Cardiac fibroblast (primary cell): ENCODE measurements at places on chromosomes 2 and 18.

DNA sequence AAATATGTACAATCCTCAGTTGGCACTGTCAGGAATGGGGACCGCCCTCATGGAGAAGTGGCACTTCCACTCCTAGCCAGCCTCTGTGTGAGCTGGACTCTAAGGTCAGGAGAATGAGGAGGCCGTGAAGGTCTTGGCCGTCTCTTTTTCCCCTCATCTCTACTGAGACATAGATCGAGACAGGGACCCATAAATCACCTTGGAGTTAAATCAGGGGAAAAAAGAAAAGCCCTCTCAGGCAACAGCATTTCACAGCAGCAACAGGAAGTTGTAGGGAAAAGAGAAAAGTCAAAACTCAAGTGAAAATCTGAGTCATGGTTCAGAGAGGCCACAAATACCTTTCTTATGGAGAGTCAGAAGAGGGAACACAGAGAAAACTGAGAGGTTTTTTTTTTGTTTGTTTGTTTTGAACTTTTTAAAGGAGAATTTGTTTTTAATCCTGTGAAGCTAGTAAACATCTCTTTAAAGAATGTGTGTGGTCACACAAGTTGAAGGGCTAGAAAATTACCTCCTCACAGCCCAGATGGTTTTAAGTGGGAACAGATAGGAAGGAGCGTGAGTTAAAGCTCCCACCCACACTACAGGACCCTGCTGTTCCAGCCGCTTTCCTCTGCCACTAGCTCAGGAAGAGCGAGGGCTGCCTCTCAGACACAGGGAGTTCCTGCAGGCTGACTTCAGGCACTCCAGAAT, 30.6 kb upstream of the CYP1B1 start:
- peak; percentile 81 for DNase-seq

DNA sequence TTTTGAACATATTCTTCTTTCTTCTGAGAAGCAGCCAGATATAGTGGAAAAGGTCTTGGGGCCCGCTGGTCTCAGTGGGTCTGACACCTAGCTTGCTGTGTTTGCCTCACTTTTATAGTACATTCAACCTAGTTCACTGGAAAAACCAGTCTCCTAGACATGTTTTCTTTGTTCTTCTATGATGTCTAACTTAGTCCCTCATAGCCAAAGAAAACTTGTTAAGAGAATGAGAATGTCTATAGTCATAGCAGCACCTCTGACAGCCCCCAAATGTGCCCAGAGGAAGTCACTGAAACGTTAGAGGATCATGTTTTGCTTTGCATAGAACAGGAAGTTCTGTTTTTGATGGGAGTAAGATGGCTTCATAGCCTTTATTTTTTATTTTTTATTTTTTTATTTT, 40.3 kb downstream of the TNFRSF11A start:
- no peak for DNase-seq

DNA sequence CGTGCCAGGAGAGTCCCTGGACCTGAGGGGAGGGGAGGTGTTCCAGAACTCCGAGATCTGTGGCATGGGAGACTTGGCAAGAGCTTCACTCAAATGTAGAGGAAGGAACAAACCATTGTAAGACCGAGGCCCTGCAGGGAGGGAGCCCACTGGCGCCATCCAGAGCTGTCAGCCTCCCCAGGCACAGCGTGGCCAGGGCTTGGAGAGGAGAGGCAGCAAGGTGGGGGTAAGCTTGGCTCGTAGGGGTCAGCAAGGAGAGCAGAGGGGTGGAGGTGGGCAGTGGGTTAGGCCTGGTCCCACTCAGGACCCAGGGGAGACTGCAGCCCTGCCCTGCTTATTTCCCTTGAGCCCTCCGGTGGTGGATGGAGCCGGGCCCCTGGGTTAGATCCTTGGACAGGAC, 3.6 kb downstream of the TMEM177 start:
- DNase-seq, result no peak

DNA sequence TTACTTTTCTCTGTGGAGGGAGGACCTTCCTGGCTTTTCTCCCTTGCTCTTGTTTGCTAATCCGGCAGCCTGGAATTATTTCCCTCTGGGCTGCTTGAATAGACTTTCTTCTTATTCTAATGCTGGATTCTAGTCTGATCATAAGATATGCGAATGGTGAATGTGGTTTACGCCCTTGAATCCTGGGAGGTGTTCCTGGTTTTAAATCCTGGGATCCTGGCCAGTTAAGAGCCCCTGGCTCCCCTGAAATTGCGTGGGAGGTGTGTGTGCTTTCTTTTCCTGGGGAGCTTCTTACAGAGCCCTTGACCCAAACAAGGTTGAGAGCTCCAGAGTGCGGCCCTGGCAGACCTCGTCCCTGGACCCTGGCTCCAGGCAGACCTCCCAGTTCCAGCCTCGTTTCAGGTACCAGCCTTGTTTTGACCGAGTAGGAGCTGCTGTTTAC, 2.8 kb downstream of the SH3BP4 start:
- peak; percentile 58 for DNase-seq

DNA sequence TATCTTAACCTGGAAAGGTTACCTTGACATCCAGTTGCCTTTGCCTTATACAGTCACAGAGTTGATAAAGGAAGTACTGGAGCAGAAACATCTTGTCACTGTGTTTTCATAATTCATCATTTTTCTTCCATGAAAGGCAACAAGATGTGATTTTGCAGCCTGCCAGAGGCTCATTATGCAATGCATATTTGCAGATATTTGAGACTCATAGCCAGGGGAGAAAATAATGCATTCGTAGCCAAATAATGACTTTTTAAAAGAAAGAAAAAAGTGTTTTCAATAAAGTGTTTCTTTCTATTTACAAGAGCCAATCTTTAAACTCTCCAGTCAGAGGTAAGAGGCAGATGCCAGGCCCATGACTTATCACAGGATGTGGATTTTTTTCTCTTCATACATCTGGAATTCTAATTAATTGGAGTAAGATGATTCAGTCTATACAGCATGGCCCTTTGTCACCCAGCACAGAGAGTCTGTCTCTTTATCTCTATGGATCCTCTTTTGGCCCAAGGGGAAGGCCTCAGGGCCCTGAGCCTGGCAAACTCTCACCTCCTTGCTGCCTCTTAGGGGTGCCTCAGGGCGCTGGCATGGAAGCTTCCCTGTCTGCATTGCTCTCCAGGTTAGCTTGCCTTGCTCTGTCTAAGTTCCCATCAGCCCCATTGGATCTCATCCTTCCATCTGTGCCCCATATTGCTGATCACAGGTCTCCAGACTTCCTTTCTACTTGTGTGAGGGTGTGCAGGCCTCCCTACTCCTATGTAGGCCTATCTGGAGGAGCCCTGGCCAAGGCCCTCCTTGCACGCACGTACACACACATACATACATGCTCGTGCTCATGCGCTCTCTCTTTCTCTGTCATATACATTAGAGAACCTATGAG, 247.7 kb downstream of the TPGS2 start:
- DNase-seq, result peak; percentile 34

- DNase-seq, result peak; percentile 70
Observed at GRCh38 chr18:40159141-40160017, 1795.7 kb upstream of the PIK3C3 start.

GRCh38 chr18:58605027-58606020, 23.6 kb downstream of the ALPK2 start:
- DNase-seq, result peak; percentile 56

GRCh38 chr2:21333684-21334083, 209.9 kb downstream of the TDRD15 start:
- no peak for DNase-seq

DNA sequence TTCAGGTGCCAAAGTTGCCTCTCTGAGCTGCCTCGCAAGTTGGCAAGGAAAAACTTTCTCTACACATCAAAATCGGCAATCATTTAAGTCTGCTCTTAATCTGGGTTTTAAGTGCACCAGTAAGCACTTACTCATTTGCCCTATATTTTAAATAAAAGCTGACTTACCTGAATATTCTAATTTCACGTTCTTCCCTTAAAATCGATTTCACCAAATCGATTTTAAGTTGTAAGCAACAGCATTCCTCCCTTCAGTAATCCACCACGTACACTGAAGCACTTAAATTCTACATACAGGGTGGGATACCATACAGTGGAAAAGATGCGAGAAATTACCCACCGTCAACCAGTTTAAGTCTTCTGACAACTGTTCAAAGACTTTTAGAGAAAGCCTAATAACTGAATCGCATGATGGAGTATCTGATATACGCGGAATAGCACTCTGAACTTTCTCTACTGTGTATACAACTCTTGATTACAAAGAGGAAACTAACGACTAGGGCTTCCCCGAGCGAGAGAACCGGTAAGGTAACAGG, 1.6 kb downstream of the PPP3R1 start:
- DNase-seq, result no peak

DNA sequence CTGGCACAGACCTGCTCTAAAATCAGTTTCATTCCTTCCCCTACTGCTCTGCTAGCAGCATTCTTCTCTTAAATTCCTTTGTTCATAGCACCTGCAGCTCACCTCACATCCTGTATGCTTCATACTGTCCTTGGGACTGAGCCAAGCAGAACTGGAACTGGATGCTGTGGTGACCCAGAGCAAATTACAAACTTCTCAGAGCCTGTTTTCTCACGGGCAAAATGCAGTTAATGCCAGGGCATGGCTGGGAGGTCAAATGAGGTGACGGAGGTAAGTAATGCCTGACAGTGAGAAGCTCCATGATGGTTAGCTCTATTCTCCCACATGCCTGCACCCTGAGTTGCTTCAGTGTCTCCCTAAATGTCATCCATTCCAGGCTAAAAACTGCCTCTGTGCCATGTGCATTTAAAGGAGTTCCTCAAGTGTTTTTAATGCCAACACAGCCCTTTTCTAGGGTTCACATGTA, 29.7 kb downstream of the C2orf42 start:
- no peak for DNase-seq

DNA sequence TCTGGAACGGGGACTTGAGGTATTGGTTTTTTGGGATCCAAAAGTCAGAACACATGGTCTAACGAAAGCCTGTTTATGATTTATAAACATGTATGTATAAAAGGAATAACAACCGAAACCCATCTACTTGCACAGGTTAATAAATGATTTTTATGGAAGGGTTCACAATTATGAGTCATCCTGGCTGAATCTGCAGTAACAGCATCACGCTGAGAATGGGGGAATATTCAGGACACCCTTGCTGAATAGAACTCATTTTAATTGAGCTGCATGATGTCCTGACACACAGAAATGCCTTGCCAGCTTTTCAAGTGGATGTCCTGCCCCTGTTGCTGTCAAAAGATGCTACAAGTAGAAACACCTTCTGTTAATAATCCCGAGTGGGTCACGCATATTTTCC, 54.7 kb upstream of the TGFA start:
- DNase-seq, result no peak

GRCh38 chr2:19676770-19677169, 225.0 kb downstream of the TTC32 start:
- no peak for DNase-seq

GRCh38 chr2:137973280-137973679, 9.0 kb downstream of the HNMT start:
- DNase-seq, result no peak

DNA sequence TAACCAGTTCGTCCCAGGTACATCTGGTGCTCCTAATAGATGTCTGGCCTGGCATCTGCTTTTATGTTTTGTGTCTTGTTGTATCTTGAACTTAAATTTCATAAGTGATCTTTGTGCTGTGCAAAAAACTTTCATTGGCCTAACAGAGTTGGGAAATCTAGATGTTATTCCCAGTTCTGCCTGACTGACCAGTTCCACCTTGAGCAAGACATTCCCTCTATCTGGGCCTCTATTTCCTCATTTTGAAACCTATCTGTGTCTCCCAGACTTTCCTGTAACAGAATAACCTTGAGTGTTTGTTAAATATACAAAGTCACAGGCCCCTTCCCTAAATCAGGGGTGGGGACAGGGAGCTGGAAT, 90.5 kb upstream of the MSH2 start:
- no peak for DNase-seq

GRCh38 chr2:178111743-178112142, 494 bp upstream of the RBM45 start:
- no peak for DNase-seq

DNA sequence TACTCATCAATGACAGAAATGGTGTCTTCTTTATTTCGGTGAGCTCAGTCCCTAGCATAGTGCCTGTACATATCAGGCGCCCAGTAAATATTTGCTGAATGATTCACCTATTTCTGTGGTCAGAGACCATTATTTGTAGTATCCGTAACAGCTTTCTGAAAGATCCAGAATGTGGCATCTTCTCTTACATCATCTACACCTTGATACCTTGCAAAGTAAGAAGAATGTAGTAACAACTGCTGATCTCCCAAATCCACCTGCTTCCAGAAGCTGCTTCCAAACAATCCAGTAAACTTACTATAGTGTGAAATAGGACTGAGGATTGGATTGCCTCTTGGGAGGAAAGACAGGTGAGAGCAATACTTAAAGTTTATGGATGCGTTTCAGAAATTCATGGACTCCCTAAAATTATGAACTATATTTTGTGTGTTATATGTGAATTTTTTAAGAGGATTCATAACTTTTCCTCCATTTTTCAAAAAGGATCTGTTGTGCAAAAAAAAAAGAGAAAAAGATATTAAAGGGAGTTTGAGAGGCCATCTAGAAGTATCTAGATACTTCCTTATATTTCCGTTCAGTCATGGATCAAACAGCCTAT, 945 bp upstream of the ASXL2 start:
- DNase-seq, result peak; percentile 27

DNA sequence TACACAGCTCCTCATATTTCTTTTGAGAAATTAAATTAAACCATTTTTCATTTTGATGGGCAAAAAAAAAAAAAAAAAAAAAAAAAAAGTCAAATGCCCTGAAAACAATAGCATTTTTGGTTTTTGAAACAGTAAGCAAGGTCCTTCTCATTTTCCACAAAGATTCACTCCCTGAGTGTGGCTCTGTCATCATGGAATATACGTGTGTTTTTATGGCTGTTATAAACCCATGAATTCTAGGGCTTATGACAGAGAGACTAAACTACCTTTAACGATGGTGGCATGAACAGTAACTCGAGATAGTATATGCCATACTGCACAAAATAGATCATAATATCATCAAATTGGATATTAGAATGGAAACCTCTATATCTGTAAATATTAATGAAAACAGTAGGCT, 179.2 kb upstream of the ZNF521 start:
- DNase-seq, result no peak

DNA sequence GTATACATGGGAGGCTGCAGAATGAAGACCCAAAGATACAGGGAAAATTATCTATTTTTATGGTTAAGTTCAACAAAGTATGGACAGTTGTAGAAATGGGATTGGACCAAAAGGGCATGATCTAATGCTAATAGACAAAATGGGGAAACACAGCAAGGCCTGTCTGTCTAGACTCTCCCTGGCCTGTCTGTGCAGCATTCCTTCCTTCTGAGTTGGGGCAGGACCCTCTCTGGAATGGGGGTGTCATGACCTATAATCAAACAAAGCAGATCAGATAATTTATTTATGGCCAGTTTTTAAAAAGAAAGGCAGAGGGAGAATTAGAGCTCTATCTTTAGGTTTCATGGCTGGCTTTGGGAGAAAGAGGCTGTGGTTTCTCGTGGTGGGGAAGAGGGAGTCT, 104.4 kb downstream of the CTIF start:
- DNase-seq, result no peak

DNA sequence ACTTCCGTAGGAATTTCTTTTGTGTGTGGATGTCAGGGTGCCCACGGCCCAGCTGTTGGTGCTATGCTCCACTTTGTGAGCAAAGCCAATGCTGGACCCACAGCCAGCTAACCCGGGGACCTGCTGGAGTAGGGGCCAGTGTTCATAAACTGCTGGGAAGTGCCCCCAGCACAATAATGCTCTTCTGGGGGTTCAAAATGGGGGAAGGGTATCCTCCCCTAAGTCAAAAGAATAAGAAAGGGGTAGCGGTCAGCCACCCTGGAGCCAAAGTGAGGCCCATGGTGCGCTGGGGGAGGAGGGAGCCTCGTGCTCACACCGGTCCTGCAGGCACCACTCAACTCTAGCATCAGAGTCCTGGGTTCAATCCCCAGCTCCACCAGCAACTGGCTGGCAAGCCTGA, 115.8 kb upstream of the NPAS2 start:
- DNase-seq, result no peak
